ENCODE measurements at places on chromosomes 11 and 22.

DNA sequence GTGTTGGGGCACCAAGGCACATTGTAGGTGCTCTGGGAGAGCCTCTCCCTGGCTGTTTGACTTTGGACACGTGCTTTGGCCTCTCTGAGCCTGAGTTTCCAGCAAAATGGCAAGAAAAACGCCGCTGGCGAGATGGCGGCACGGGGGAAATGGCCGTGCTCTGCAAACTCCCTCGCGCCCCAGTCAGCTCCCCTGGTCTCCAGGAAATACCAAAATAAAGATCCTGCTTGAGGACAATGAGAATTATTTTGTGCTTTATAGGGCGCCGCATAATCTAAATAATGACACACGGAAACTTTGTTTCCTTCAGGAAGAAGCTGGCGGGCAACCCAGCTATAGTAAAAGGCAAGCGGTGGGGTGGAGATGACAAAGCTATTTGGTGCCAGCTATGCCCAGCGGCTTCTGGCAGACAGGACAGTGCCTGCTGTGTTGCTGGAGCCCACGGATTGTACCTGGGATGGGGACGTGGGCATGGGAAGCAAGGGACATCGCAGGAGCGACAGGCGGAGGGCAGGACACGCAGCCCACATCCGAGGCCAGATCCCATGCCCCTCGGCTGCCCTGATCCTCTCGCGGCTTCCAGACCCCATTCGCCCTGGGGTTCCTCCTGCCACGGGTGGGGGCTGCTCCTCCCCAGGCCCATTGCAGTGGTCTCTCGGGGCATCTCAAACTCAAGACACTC is 26.3 kb upstream of the RFPL3 start:
- no peak for DNase-seq

- DNase-seq: no peak
These were observed 33.0 kb downstream of the FAR1 start for GRCh38 chr11:13701506-13701905.

GRCh38 chr11:62923601-62924411 is 2.6 kb upstream of the CHRM1 start:
- DNase-seq: no peak

GRCh38 chr11:66371627-66372415 is at the start of gene SLC29A2:
TSS of gene SLC29A2 (minus strand) at chr11:66371760. CDS start at chr11:66371591, 169 bp downstream.
- DNase-seq: no peak
